DMS153 (cell line): ENCODE measurements at places on chromosomes 13 and 19.
A peak's percentile ranks its signal among the peaks of the same experiment; 100 is the strongest.

GRCh38 chr13:84940798-84941197 lies 858.4 kb downstream of the SLITRK6 start:
- no peak for DNase-seq

GRCh38 chr13:105410602-105411001 lies 1124.9 kb downstream of the EFNB2 start:
- no peak for DNase-seq

DNA sequence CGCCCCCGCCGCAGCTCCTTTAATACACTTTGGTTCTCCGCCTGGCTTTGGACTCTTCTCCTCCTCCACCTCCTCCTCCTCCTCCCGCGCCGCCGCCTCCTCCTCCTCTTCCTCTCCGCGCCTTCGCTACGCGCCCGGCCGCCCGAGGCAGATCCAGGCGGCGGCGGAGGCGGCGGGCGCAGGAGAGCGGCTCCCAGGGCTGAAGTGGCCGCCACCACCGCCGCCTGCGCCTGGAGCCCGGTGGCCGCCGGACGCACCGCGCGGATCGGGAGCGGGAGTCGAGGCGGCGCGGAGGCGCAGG lies at the start of gene ZIC2:
Gene ZIC2 (plus strand): TSS at position 50 of the 301 bp plus-strand sequence. CDS start 281 bp downstream, outside the sequence.
- no peak for DNase-seq

- no peak for DNase-seq
These were observed 30.2 kb upstream of the FREM2 start for GRCh38 chr13:38656699-38657098.

DNA sequence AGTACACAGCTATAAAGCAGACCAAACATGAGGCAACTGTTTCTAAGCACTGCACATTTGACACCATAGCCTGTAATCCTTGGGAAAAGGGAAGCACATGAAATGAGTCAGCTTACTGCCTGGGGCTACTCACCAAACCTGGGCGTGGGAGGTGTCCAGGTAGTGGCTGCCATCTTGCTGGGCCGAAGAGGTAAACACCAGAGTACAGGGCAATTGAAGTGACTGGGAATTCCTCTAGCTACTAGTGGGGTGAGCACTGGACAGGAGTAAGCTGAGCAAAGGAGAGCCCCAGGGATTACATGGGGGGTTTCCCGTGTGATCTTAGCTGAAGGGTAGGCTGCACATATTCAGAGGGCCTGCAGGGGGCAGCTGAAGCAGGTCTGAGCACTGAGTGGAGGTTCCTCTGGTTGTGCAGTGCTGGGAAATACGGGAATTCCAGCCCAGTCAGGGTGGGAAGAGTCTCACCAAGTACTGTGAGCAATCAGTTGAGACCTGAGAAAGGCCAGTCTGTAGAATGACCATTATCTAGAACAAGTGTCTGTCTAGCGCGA lies 140.5 kb downstream of the SLC7A1 start:
- DNase-seq, result no peak

DNA sequence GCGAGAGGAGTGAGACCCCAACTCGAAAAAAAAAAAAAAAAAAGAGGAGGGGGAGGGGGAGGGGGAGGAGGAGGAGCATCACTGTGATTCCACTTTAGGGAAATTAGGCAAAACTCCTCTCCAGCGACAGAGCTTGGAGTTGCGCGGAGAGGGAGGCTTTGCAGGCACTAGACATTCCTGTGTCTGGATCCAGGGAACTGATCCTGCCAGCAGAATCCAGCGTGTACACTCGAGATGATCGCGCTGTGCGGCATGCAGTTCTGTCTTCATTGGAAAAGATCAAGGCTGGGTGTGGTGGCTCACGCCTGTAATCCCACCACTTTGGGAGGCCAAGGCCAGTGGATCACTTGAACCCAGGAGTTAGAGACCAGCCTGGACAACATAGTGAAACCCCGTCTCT lies 29.6 kb upstream of the KLF2 start:
- DNase-seq, result no peak

GRCh38 chr13:110354715-110355473 lies 47.8 kb downstream of the COL4A2 start:
- no peak for DNase-seq

DNA sequence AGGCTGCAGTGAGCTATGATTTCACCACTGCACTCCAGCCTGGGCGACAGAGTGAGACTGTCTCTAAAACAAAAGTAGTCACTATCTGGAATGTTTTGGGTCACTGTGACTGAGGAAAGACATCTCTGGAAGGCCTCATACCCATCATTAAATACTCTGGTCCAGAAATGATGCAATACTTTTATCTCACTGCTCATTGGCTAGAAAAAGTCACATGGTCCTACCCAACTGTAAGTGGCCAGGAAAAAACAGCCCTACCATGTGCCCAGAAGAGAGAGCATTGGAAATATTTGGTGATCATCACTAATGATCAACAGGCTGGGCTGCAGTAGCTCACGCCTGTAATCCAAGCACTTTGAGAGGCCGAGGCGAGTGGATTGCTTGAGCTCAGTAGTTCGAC lies 29.8 kb downstream of the PNPLA6 start:
- no peak for DNase-seq

DNA sequence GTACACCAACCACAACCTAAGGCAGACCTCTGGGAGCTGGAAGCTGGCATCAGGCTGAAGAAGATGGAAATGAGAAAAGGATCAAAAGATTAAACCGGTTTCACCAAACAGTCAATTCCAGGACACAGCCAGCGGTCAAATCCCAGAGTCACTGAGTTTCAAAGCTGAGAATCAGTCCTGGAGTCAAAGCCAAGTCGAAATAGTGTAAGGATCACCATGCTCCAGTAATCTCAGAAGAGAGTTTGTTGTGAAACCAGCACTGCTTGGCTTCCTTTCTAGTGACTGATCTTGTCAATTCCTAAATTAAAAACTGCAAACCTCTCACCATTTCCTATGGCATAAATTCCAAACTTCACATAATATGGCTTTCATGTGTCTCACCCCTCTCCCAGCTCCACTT lies 198.8 kb downstream of the GPC6 start:
- no peak for DNase-seq

DNA sequence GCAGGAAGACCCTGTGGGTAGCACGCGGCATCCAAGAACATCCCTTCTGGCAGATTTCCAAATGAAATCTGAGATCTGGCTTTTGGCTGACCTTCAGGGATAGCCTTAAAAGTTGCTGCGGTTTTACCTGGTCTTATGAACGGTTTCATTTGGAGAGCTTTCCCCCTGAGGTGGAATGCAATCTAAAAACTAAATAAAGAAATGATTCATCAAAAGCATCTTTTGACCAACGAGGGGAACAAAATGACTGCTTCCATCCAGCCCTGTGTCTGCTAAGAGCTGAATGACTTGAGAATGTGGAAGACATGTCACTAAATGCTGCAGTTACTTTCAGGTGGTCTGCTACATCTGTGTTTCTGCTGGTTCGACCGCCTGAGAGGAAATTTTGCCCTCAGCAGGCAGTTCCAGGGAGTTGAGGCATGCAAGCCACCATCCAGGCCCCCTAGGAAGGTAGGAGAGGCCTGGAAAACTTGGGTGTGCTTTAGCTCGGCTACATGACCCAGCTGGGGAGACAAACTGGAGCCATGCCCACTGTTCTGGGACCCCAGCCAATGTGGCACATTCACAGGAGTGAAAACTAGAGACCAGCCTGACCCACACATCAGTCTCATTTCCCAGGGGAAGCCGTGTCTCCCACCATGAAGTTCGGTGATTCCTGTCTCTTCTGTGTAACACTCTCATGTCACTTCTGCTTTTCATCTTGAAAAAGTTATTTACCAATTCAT lies 175.1 kb upstream of the KL start:
- DNase-seq, result no peak

- no peak for DNase-seq
These were observed 100.3 kb upstream of the WASF3 start for GRCh38 chr13:26457212-26457611.

DNA sequence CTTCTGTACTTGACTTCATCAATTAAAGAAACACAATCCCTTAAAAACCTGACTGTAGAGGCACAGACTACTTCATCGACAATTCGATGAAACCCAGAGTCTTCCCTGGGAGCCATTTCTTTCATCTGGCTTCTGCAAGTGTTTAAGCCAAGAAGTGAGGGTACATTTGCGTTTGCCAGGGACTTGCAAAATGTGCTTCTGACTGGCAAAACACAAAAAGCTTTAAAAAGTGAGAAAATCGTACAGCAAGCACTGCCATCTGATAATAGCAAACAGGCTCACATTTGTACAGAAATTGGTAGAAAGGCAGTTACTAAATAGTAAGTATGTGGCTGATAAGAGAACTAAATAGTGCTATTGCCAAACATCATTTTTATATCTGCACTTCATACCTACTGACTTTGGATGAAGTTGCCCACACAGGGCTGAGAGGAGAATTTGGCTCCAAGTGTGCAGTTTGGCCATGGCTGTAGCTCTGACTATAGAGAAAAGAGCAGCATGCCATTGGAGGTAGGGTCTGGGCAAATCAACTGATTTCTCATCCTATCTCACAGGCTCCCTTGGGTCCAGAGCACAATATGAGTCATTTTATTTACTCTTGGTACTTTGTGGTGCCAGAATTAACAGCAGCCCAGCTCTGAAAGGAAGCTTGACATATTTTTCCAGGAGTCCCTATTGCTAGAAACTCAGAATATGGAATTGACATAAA lies 358.1 kb downstream of the OXGR1 start:
- DNase-seq, result peak; percentile 36

- DNase-seq, result no peak
These were observed 142.8 kb downstream of the KLF12 start for GRCh38 chr13:73991384-73991783.

DNA sequence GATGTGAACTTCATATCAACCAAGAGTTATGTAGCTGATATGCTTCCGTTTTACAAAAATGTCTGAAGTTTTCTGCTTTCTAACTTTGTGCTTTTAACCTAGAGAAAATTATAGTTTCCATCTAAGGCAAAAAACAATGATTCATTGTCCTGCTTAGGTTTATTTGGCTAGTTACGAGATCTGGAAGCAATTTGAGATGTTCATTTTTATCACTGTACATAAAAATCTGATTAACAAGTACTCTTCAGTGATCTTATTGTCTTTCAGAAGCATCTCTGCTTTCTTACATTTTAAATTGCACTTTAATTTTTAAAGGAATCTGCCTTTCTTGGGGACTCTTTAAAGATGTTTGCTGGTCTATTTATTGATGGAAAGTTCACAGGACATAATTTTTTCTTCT lies 188.1 kb downstream of the RFC3 start:
- DNase-seq, result no peak

DNA sequence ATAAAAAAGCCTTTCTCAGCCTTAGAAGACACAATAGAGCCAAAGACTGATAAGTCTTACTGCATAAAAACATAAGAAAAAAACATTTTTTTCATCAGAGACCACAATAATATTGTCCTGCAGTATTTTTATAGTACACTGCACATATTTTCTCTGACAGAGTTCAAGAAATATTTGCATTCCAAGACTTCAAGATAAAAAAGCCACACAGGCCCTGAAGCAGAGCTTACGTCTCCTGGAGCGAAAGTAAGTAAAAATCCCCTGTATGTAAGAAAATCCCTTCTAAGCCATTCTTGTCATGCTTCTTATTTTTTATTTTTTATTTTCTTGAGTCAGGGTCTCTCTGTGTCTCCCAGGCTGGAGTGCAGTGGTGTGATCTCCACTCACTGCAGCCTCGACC lies 755.9 kb downstream of the LIG4 start:
- no peak for DNase-seq

GRCh38 chr19:44653977-44654774 lies 10.5 kb downstream of the PVR start:
- DNase-seq, result no peak

GRCh38 chr13:79382545-79383275 lies 23.3 kb downstream of the RBM26 start:
- no peak for DNase-seq

DNA sequence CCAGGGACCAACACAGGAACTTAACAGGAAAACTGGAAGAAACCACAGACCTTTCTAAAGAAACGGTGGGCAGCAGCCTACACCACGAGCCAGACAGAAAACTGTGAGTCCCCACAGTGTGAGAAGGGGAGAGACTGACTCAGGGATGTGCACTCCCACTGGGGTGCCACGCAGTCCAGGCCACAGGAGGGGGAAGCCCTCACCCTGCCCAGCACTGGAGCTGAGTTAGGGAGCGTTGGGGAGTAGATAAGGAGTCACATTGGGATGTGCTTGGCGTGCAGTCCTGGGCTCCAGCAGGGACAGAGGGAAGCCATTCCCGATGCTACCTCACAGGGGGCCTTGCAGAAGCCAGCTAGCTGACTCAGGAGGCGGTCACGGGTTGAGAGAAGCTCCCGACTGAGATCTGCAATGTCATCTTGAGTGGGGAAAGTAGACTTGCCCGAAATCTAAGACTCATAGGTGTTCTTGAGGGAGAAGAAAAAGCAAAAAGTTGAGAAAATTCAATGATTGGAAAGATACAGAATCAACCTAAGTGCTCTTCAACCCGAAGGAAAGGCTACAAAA lies 17.3 kb downstream of the SIGLEC8 start:
- no peak for DNase-seq

DNA sequence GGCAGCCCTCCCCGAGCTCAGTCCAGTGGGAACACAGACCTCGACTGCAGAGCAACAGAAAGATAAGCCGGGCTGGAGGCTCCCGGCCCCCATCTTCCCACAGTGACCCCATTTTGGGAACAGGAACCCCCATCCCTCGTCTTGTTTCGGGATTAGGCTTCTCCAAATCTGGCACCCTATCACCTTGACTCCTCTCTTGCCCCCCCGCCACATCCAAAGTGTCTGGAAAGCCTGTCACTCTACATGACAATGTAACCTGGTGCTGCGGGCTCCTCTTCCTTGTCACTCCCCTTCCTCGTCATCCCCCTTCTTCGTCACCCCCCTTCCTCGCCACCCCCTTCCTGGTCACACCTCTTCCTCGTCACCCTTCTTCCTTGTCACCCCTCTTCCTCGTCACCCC lies 10.1 kb downstream of the PAK4 start:
- no peak for DNase-seq

DNA sequence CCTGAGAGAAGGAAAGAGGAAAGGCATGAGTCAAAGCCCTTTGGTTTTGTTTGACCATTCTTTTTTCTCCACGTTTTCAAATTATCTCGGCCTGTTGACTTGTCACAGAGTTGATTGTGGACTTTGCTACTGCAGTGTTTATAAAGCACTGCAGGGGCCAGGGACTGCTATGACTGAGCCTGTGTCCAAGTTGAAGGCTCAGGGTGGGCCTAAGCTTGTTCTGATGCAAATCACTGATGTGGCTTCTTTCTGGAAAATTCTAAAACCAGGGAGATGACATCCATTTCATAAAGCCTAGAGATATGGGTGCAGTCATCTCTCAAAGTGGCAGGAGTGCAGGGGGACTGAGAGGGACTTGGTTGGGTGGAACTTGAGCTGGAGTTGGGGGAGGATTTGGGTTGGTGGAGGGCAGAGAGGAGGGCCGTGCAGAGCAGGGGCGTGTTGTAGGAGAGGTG lies 1.2 kb upstream of the CXCL17 start:
- no peak for DNase-seq

GRCh38 chr19:3975637-3976087 lies 4.8 kb upstream of the DAPK3 start:
- no peak for DNase-seq

- no peak for DNase-seq
These were observed 91.1 kb downstream of the FNDC3A start for GRCh38 chr13:49066856-49067255.

DNA sequence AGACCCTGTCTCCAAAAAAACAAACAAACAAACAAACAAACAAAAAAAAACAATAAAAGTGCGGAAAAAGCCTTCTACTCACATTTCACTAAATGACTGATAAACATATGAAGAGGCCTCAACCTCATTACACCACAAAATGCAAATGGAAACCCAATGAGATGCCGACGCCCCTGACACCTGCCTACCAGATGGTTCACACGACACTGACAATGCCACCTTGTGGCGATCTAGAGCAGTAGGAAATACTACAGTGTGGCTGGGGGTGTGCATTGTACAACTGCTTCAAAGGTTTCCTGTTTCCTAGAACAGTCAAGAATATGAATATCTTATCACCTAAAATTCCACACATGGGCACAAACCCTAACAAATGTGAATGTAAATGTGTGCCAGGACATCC lies 14.0 kb downstream of the SCGB2B2 start:
- DNase-seq, result no peak
